LHCN-M2 (cell line): ENCODE measurements at places on chromosomes 3 and 15.
A peak's percentile ranks its signal among the peaks of the same experiment; 100 is the strongest.

GRCh38 chr15:100032358-100033085 lies 299.3 kb upstream of the LYSMD4 start:
- peak; percentile 11 for DNase-seq

GRCh38 chr3:189025866-189026265 lies 145.9 kb upstream of the TPRG1 start:
- no peak for DNase-seq

GRCh38 chr15:31871887-31872281 lies 158.4 kb upstream of the CHRNA7 start:
- DNase-seq = no peak

DNA sequence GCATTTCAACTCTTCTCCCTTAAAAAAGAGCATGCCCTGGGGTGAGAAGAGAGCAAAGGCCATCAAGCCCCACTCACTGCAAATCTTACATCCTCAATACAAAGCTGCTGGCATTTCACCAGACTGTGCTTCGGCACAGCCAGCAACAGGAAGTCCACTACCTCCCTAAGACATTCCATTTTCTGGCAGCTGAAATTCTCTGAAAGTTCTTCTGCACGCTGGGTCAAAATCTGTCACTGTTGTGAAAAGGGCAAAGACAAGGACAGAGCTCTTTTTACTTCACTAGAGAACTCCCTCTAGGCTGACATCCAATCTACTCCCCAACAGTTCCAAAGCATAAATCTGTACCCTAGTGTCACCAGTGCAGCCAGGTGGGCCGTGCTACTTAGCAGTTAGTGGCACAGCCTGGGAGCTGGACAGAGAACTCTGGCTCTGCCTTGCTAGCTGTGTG lies 6.3 kb downstream of the MTMR10 start:
- DNase-seq = no peak

- no peak for DNase-seq
Measured at GRCh38 chr3:5059782-5060181, 62.3 kb upstream of the ARL8B start.

- DNase-seq = peak; percentile 87
Measured at GRCh38 chr15:90610190-90610589, 80.5 kb downstream of the CRTC3 start.

DNA sequence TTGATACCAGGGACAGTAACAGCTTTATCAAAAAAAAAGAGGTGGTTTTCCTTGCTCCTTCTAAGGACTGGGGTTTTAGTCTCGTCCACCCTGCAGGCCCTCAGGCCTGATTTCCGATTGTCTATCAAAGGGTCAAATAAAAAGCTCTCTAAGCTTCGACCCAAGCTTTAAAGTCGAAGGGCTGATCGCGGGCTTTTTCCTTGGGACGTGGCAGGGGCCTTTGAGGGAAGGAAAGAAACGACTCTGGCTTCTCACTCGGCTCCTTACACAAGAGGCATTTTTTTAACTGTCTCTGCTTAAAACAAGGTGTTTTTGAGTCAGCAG lies 354 bp upstream of the KLHL24 start:
- no peak for DNase-seq

- DNase-seq = no peak
Measured at GRCh38 chr3:139832998-139833397, 102.0 kb upstream of the CLSTN2 start.

DNA sequence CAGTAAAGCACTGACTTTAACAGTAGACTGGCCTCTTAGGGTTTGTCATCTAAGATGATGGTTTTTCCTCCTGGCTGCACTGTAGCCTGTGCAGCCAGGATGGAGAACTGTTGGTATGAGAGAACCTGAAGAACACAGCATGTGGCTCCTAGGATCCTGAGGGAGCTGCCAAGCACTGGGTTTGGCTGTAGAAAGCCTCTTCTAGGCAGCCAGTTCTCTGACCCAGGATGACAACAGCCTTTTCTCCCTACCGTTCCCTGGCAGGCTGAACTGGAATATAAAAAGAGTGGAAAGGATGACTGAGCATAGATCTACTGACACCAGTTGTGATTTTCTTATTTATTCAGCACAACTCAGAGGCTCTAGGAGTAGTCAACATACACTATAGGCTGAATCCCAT lies 34.3 kb upstream of the MANF start:
- DNase-seq = no peak

GRCh38 chr3:183555541-183556081 lies at the start of gene KLHL6:
KLHL6 (minus strand) TSS chr3:183555706; CDS start chr3:183555653, 53 bp downstream.
- no peak for DNase-seq

- no peak for DNase-seq
Measured at GRCh38 chr3:12579456-12579855, 22.6 kb downstream of the MKRN2 start.

DNA sequence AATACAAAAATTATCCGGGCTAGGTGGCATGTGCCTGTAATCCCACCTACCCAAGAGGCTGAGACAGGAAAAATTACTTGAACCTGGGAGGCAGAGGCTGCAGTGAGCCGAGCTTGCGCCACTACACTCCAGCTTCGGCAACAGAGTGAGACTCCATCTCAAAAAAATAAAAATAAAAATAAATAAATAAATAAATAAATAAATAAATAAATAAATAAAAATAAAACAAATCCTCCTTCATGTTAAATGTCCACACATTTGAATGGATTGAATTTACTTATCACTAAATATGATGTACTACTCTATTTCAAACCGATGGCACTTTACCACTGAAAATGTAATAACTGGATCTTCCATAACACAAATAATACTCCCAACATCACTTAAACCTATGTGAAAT lies 36.3 kb downstream of the ZBTB20 start:
- no peak for DNase-seq

GRCh38 chr3:141087778-141088130 lies 36.6 kb downstream of the SPSB4 start:
- no peak for DNase-seq

- DNase-seq = no peak
Measured at GRCh38 chr3:182957676-182958266, 22.6 kb downstream of the DCUN1D1 start.

DNA sequence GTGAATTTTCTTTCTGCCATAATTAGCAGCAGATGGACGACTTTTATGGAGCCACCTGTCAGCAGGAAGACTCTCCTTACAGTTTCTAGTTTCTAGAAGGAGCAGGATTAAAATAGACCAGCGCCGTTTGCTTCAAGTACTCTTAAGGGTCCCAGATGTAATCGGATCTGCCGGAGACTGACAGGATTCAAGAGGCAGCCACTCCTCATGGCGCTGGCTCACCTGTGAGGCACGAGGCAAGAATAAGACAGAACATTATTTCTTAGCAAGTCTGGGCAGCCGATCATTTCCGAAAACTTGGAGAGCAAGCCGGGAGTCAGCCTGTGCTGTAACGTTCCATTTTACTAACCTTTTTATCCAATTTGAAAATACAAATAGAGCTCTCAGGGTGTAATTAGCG lies 410.4 kb upstream of the RORA start:
- no peak for DNase-seq

DNA sequence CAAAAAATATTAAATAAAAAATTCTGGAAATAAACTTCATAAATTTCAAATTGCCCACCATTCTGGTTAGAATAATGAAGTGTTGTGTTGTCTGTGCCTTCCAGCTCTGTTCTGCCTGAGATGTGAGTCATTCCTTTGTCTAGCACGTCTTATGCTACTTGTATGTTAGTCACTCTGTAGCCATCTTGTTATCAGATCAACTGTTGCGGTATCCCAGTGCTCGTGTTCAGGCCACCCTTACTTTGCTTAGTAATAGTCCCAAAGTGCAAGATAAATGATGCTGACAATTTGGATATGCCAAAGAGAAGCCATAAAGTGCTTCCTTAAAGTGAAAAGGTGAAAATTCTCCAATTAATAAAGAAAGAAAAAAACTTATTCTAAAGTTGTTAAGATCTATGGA lies 527.5 kb downstream of the NAALADL2 start:
- DNase-seq = peak; percentile 70

DNA sequence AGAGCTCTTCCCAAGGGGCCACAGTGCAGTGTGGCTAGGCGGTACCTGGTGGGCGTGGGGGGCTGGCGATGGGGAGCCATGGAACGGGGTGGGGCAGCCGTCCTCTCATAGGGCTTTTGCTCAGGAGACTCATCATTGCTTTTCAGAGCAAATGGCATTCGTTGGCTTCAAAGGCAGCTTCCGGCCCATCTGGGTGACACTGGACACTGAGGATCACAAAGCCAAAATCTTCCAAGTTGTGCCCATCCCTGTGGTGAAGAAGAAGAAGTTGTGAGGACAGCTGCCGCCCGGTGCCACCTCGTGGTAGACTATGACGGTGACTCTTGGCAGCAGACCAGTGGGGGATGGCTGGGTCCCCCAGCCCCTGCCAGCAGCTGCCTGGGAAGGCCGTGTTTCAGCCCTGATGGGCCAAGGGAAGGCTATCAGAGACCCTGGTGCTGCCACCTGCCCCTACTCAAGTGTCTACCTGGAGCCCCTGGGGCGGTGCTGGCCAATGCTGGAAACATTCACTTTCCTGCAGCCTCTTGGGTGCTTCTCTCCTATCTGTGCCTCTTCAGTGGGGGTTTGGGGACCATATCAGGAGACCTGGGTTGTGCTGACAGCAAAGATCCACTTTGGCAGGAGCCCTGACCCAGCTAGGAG lies 40.8 kb downstream of the MESD start:
- no peak for DNase-seq

DNA sequence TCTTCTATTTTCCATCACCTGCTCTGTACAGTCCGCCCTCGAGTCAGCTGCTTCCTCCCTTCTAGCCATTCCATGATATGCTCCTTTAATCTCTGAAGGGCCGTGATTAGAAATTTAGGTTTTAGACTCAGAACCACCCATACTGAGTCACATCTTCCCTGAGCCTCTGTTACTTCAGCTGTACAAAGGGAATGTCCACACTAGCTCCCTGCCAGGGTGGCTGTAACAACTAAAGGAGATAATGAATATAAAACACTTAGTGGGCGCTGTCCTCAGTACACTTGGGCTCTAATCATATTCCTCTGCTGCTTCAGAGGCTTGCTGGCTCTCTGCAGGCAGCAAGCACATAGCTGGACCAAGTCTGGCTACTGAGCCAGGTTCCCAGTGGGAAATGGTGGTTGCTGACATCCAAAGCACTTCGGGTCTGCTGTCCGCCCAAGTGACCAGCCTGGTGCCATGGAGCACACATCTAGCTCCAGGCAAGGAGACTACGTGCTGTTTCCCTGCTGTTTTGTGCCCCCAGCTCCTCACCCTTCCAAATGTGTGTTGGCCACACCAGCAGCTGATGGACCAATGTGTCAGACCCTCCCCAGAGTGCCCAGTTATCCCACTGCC lies 901 bp upstream of the CHST14 start:
- DNase-seq = peak; percentile 20

- DNase-seq = peak; percentile 92
Measured at GRCh38 chr3:4474683-4475490, 7.8 kb upstream of the SUMF1 start.

- peak; percentile 15 for DNase-seq
Measured at GRCh38 chr3:43191116-43191515, 85.2 kb upstream of the POMGNT2 start.

GRCh38 chr15:27743638-27744037 lies 355.5 kb downstream of the OCA2 start:
- DNase-seq = no peak

GRCh38 chr15:85456798-85457197 lies 76.4 kb downstream of the AKAP13 start:
- no peak for DNase-seq

DNA sequence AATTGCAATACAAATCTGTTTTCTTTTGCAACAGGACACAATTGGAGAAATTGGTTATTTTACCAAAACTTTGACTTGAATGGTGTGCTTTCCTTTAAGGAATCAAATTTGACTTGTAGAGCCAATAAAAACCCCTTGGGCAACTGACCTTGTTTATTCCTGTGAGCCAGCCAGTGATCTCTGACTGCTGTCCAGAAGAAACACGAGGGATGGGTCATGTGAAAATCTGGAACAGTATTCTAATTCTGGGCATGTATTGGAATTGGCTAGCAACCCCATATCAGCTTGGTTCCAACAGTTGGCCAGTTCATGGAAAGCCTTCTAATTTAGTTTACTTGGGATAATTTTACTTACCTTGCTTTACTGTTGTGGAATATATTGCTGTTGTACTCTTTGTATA lies 19.1 kb upstream of the HHATL start:
- no peak for DNase-seq

- DNase-seq = no peak
Measured at GRCh38 chr3:52350981-52351761, 35.1 kb downstream of the DNAH1 start.

DNA sequence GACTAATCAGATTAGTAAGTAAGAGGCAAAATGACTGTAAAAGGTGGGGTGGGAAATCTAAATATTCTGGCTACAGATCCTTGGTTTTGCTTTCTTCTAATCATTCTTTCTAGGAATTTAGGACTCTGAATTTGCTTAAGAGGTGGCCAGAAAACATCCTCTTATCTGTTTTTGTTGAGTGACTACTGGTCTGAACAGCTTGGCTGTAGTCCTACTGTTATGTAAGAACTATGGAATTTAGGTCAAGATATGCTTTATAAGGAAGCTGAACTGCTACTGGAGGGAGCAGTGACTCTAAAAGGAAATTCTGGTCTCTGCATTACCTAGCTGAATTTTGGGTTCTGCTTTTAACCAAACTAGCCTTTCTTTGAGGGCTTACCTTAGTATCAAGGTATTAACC lies 33.5 kb upstream of the CSPG5 start:
- DNase-seq = peak; percentile 58

DNA sequence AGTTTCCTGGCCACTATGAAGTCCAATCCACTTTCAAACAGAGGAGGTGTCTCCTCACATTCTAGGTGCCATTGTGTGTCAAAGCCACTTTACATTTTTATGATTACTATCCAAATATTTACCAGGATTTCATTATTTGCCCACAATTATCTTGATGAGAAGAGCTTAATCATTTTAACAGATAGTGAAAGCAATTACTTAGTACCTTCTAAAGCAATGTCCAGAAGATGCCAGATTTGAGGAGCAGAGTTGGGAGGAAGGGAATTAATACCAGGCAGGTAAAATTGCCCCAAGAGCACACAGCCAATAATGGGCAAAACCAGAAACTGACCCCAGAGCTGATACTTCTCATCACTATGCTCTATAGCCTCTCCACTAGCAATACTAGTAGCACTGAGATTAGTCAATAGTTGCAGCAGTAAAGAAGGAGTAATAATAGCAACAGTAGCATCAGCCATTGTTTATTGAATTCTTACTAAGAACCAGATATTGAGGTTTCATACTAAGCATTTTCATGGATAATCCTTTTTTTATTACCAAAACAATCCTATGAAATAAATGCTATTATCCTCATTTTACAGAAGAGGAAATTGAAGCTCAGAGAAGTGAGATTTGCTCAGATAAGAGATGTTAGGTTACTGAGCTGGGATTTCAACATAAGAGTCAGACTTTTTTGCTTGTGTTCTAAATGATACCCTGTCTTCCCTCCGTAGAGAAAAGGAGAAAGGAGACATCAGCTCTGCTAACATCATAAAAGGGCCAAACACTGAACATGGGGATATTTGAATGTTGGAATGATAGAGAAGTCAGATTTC lies 509.3 kb upstream of the CFAP20DC start:
- DNase-seq = no peak

GRCh38 chr3:134007819-134008218 lies 21.9 kb downstream of the SLCO2A1 start:
- DNase-seq = no peak

GRCh38 chr3:105533960-105534359 lies 167.3 kb downstream of the ALCAM start:
- peak; percentile 35 for DNase-seq
